ENCODE measurements at places on chromosomes 7 and 10. TPM values are rescaled to one million over a fixed set of nuclear protein-coding genes. Genes with fewer than 3 reads are reported as not detected.

- H3K27me3 ChIP-seq = no peaks in the 10 kb centered on the region
- no peak for DNase-seq
- H3K4me1 ChIP-seq = no peaks in the 10 kb centered on the region
- no peak overlapping the region for H3K4me3 ChIP-seq
These were observed 12.1 kb upstream of the MAGI2 start for GRCh38 chr7:79465551-79465950.

HTR7 gene
- 0.08 TPM for total RNA-seq

CADPS2 gene
- not detected for total RNA-seq

HOXA5 gene
- not detected for total RNA-seq

SPDYE6 gene
- not detected for total RNA-seq

MBL2 gene
- total RNA-seq = not detected

DYNC1I1 gene
- not detected for total RNA-seq

DNA sequence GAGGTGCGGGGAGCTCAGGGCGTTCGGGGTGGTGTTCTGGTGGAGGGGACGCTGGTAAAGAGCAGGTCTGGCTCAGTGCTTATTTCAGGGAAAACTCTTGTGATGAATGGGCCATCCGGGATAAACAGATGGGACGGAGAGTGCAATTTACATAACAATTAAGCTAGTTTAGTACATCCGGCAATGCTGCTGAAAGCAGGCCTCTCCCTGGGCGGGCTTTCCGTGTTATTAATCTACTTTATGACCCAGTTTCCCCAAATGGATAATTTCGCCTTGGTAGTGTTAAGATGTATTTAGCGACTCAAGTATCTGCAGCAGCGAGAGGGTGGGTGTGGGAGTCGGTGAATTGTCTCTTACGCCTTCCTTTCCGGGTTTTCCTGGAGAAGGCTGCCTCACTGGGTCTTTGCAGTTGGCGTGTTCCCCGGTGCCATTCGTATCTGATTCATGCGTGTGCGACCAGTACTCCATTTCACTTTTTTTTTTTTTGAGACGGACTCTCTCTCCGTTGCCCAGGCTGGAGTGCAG, 25.2 kb downstream of the FOXK1 start:
- H3K27ac ChIP-seq = no peak overlapping the region
- H3K4me1 ChIP-seq = peaks cover 14% of the 10 kb centered on the region
- no peaks in the 10 kb centered on the region for H3K27me3 ChIP-seq
- DNase-seq = no peak

DNA sequence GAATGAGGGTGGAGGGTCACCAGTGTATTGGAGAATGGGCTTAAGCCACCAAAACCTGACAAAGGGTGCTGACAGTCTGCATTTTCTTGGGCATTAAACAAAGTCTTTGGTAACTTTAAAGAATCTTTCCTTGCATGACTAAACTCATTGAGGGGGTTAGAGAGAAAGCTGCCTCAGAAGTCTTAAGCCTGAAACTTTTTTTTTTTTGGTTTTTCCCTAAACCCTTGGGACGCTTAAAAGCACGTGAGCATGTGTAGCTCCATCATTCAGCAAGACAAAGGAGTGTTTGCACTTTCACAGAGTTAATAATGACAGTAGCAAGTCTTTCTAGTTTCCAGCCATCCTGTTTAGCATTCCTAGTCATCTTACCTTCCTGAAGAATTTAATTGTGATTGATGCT, 110.7 kb downstream of the LRMDA start:
- no peak overlapping the region for H3K27ac ChIP-seq
- peaks cover 2% of the 10 kb centered on the region for H3K27me3 ChIP-seq
- no peak for DNase-seq
- no peaks in the 10 kb centered on the region for H3K4me1 ChIP-seq

GRCh38 chr10:93695740-93696139, 6.7 kb downstream of the FRA10AC1 start:
- no peak overlapping the region for H3K4me3 ChIP-seq
- peaks cover 8% of the 10 kb centered on the region for H3K4me1 ChIP-seq
- no peak overlapping the region for H3K27ac ChIP-seq
- no peak for DNase-seq

DNA sequence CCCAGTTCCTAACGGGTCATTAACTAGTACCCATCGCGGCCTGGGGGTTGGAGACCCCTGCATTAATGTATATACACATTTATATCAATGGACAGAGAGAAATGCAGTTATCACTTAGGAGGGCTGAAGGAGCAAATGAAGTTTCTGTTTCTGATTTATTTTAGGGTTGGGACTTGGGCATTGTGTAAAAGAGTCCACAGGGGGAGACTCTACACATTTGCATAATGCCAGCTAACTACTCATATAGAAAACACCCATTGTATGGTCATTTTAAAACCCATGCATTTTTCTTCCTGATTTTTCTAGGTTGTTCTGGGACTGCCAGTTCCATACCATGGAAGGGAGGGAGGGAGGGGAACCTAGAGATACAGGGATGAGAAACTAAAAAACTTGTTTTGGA, 23.5 kb downstream of the BCCIP start:
- H3K36me3 ChIP-seq = peaks cover 11% of the 10 kb centered on the region
- DNase-seq = no peak
- H3K27ac ChIP-seq = no peak overlapping the region

CHN2 gene
- 6.8 TPM for total RNA-seq

JMJD1C gene
- total RNA-seq = 65.6 TPM

PDGFA gene
- 0.70 TPM for total RNA-seq

- H3K36me3 ChIP-seq = no peaks in the 10 kb centered on the region
- no peak for DNase-seq
- H3K27me3 ChIP-seq = peaks cover 5% of the 10 kb centered on the region
- H3K4me1 ChIP-seq = peaks cover 5% of the 10 kb centered on the region
These were observed 37.8 kb upstream of the RAPGEF5 start for GRCh38 chr7:22394739-22395138.

AEBP1 gene
- total RNA-seq = 0.30 TPM

MOGAT3 gene
- not detected for total RNA-seq

DNA sequence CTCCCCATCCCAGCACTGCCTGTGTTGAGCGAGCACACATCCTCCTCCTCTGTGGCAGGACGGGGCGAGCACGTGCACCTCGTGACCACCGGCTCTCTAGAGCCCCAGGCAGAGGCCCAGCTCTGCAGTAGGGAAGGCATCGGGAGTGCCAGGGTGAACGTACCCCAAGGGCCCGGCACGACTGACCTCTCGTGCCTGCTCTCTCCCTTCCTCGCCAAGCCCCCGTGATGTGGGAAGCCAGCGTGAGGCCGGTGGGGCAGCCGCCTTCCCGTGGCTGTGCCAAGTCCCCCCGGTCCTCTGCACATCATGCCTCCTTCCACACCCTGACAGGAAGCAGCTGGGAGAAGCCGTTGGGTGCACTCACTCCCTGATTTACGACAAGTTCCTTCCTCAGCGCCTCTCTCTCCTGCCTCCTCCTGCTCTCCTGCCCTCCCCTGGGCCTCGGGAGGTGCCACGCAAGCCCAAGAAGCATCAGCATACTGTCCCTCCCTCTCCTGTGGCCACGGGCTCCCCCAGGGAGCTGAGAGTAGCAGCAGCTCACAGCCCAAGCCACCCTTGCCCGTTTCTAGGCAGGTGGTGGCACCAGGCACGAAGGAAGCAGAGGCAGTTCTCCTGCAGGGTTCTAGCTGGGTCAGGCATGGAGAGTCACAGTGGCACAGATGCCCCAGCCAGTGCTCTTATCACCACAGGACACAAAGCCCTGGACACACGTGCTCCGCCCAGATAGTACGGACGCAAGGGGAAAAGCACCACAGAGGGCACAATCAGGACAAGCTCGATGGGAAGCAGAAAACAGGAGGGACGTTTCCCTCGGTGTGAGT, 47.0 kb downstream of the AMZ1 start:
- H3K4me1 ChIP-seq = peaks cover 18% of the 10 kb centered on the region
- H3K4me3 ChIP-seq = no peak overlapping the region
- H3K27ac ChIP-seq = no peak overlapping the region
- peak; percentile 9 for DNase-seq
- peaks cover 5% of the 10 kb centered on the region for H3K36me3 ChIP-seq

- peaks cover 4% of the 10 kb centered on the region for H3K27me3 ChIP-seq
- peaks cover 11% of the 10 kb centered on the region for H3K36me3 ChIP-seq
- H3K27ac ChIP-seq = no peak overlapping the region
- H3K4me3 ChIP-seq = no peak overlapping the region
These were observed 2.3 kb upstream of the MIOS start for GRCh38 chr7:7564323-7564780.

TMEM178B gene
- total RNA-seq = 1.7 TPM

- H3K4me1 ChIP-seq = no peaks in the 10 kb centered on the region
- DNase-seq = no peak
- H3K4me3 ChIP-seq = no peak overlapping the region
- H3K36me3 ChIP-seq = no peaks in the 10 kb centered on the region
- peaks cover 2% of the 10 kb centered on the region for H3K27me3 ChIP-seq
These were observed 138.9 kb downstream of the PKD1L1 start for GRCh38 chr7:47809387-47809786.

DNA sequence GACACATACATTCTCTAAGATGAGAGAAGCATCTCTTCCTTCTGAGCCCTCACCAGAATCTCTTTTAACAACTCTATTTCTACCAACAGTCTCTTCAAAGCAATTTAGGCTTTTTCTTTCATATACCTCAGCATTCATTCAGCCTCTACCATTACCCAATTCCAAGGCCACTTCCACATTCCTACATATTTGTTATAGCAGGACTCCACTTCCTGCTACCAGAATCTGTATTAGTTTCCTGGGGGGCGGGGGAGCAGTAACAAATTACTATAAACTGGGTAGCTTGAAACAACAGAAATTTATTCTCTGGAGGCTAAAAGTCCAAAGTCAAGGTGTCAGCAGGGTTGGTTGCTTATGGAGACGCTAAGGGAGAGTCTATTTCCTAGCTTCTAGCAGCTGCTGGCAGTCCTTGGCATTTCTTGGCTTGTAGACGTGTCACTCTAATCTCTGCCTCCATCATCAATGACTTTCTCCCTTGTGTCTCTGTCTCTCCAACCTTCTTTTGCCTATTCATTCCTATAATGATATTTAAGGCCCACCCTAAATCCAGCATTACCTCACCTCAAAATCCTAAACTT, 7.4 kb downstream of the PRPS1L1 start:
- no peaks in the 10 kb centered on the region for H3K36me3 ChIP-seq
- no peak overlapping the region for H3K27ac ChIP-seq
- no peak for DNase-seq

- H3K4me3 ChIP-seq = no peak overlapping the region
- H3K27ac ChIP-seq = no peak overlapping the region
- no peaks in the 10 kb centered on the region for H3K36me3 ChIP-seq
These were observed 299.4 kb downstream of the LRRTM3 start for GRCh38 chr10:67225226-67225625.

DNA sequence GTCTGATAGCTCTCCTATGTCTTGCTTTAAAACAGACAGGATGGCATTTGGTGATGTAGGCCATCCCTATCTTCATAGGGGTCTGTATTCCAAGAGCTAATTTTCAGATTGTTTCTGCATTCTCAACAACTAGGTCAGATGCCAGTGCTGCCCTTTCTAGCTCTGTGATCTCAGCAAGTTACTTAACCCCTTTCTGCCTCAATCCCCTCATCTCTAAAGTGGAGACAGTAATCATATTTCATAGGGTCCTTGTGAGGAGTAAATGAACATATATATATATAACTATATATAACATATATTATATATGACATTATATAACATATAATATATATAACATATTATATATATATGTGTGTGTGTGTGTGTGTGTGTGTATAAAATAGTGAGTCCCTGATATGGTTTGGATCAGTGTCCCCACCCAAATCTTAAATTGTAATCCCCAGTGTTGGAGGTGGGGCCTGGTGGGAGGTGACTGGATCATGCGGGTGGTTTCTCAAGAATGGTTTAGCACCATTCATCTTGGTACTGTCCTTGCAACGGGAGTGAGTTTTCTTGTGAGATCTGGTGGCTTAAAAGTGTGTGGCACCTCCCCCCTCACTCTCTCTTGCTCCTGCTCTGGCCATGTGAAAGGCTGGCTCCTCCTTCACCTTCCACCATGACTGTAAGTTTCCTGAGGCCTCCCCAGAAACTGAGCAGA, 45.2 kb downstream of the HIPK2 start:
- H3K4me1 ChIP-seq = peaks cover 33% of the 10 kb centered on the region
- peaks cover 29% of the 10 kb centered on the region for H3K36me3 ChIP-seq
- H3K27ac ChIP-seq = no peak overlapping the region

GIMAP4 gene
- total RNA-seq = 277 TPM

GRCh38 chr7:38940774-38941173, 31.8 kb upstream of the VPS41 start:
- DNase-seq = no peak
- no peaks in the 10 kb centered on the region for H3K36me3 ChIP-seq
- H3K27ac ChIP-seq = no peak overlapping the region
- no peaks in the 10 kb centered on the region for H3K4me1 ChIP-seq

GRCh38 chr7:100493476-100494264, 9.9 kb downstream of the NYAP1 start:
- peak; percentile 66 for DNase-seq
- H3K4me1 ChIP-seq = peaks cover 13% of the 10 kb centered on the region
- peaks cover 17% of the 10 kb centered on the region for H3K27me3 ChIP-seq
- H3K36me3 ChIP-seq = no peaks in the 10 kb centered on the region
- no peak overlapping the region for H3K27ac ChIP-seq

- H3K4me3 ChIP-seq = no peak overlapping the region
- no peak overlapping the region for H3K27ac ChIP-seq
- H3K4me1 ChIP-seq = no peaks in the 10 kb centered on the region
- peaks cover 6% of the 10 kb centered on the region for H3K27me3 ChIP-seq
These were observed 33.1 kb upstream of the R3HCC1L start for GRCh38 chr10:98101366-98101765.

CFAP43 gene
- total RNA-seq = 0.18 TPM
